H9 (cell line): ENCODE measurements at places on chromosomes 2 and 18.
A peak's percentile ranks its signal among the peaks of the same experiment; 100 is the strongest.

DNA sequence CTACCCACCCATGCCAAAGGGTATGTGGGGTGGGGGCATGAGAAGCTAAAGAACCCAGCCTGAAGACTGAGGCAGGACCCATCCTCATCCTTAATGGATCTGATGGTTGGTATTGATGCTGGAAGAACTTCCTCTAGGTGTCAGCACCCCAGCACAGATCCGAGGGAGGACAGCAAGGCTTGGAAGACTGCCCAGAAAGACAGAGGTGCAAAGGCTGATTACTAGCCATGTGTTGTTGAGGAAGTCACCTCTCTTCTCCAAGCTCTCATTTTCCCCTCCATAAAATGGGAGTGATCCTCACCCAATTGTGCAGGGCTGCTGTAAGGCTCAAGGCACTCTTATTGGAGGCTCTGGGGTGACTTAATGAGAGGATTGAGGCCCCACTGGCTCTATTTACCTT, 256.5 kb downstream of the CELF4 start:
- DNase-seq = no peak

- no peak for DNase-seq
These were observed 45.3 kb downstream of the FRZB start for GRCh38 chr2:182821182-182821581.

DNA sequence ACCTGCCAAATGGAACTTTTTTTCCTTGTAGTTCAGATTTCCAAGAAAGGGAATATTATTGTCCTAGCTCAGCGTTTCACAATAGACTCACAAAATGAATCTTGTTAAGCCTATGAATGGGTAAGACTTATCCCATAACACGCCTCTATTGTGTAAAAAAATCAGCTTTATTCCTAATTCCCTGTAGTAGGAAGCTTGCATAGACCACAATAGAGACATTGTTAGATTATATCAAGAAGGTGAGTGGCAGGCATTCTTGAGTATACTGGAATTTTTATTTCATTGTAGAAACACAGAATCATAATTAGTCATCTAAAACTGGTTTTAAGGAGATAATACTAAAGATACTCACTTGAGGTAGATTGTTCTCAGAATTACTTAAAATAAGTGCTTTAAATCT, 46.5 kb upstream of the SLC30A6 start:
- DNase-seq = no peak

DNA sequence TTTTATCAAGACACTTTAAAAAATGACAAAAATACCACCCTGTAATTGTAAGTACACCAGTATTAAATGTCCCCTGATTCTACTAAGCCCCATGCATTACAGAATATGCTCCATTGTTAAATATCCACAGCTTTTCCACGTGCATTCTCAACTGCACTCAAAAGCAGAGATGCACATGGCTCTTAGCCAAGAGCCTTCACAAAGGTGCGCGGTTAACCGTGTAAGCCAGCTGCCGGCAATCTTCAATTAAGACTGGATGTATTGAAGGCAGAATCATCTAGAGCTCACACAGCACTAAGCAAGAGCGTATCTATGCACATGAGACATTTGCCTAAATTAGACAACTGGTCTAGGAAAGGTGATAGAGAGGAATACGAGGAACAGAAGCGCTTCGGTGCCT, 278.3 kb downstream of the NAPG start:
- no peak for DNase-seq

DNA sequence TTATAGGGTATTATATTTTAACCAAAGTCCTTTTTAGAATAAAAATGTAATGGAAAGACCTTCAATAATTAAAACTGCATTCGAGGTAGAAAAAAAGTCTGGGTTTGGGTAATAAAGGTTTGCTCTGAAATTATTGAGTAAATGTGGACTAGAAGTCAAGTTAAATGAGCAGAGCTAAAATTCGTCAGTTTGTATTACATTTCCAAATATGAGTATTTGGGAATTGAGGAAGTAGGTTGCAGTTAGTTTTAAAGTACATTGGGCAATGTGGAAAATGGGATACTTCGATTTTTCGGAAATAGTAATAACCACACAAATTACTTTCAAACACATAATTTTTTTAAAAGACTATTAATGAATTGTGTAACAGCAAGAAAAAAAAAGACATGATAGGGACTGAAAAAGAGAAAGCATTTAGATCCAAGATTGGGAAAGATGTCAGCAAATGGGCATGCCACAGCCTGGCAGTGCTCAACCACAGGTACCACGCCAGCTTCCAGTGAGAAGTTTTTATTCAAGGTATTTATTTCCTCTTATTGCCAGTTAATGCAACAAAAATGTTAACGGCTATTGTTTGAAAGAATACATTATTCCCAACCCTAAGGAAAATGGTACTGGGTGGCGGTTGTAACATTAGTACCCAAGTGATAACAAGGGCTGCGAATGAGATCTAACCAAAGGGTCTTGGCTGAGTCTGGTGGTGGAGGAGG, 50.0 kb downstream of the TTC39C start:
- DNase-seq = no peak

GRCh38 chr2:228938629-228939028, 332.5 kb downstream of the PID1 start:
- no peak for DNase-seq

DNA sequence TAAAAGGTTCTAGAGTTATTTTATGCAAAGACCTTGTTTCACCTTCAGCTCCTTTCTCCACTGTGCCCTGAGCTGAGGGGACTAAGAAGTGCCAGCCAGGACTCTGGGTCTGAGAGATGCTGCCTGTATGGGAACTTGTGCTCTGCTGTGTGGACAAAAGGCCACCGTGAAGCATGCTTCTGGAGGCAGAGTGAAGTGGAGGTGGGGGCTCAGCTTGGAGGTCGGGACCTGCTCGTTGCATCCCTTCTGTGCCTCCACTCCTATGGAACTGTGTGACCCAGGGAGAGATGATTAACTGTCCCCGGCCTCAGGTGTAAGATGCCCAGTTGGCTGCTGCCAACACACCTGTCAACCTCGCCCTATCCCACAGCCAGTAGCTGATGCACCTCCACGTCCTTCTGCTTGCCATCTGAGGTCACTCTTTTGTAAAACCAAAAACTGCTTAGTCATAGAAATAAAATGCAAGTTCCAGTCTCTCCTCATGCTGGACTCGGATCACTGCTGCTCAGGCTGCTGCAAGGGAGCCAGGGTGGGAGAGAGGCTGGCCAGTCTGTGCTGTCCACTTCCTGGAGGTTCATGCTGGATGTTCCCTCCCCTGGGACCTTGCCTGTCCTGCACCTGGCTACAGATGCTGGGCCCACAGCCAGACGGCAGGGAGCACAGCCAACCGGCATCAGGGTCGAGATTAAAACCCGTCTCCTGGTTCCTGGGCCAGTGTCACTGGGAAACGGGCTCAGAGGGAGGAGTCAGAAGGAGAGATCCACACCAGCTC, 113.2 kb downstream of the ACKR3 start:
- no peak for DNase-seq

- DNase-seq = peak; percentile 72
These were observed 190.1 kb downstream of the KLHL29 start for GRCh38 chr2:23574919-23575654.

GRCh38 chr2:113054066-113054465, 1.4 kb upstream of the IL36B start:
- DNase-seq = no peak

DNA sequence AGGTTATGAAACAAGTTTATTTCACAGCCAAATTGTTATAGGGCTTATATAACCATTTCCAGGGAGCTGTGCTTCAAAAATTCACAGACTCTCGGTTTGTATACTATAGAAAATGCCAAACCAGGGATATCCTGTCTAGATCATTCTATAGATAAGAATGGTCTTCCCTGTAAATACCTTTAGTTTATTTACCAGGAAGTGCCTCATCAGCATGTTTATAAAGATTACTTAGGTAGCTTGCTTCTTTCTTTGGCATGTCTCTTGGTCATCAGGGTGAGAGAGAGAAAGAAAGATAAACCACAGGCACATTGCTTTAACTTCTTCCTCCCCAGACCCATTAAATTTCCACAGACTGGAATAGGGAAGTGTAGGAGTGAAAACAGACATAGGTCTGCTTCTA, 439.4 kb downstream of the SPAG16 start:
- no peak for DNase-seq

- no peak for DNase-seq
These were observed 290 bp downstream of the PSMG2 start for GRCh38 chr18:12703096-12703567.

DNA sequence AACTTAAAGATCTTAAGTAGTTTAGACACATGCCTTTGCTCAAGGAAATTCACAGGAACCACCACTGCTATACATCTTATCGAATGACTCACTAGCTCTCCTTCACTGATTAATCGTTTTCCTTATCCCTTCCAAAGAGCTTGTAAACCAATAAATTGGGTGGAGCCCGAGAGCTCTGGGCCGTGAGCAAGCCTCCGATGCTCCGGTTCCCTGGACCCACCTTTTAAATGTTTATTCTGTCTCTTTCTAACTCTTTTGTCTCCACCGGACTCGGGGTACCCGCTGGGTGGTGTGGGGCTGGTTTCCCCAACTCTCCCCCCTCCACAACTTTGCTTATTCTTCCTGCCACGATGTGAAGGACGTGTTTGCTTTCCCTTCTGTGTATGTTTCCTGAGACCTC, 292.9 kb upstream of the TMEFF2 start:
- no peak for DNase-seq

DNA sequence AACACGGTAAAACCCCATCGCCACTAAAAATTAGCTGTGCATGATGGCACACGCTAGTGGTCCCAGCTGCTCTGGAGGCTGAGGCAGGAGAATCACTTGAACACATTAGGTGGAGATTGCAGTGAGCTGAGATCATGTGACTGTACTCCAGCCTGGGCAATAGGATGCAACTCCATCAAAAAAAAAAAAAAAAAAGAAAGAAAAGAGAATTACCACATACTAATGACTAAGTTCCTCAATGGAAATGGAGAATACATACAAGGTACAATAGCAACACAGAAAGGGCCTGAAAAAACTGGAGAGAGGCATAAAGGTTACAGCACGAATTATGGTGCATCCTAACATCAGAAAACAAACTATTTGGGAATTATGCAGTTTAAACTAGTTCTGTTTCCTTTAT, 81.3 kb downstream of the CDH2 start:
- DNase-seq = no peak

- DNase-seq = no peak
These were observed 17.1 kb downstream of the MXD1 start for GRCh38 chr2:69931832-69932595.

- no peak for DNase-seq
These were observed 22.4 kb downstream of the USP40 start for GRCh38 chr2:233544200-233544610.

DNA sequence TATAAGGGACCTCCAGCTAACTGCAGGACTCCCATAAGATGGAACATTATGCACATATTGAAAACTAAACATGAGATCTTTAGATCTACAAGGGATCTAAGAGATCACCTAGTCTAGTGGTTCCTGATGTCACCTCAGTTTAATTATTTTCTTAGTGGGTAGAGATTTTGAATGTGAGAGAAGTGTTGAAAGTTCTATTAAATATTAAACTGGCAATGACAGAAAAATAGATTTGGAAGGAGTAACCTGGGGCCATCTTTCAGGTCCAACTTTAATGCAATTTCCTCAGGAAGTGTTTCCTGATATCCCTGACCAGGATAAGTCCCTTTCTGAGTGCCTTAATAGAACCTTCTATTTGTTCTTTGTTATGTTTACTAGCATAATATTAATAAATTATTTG, 29.1 kb upstream of the CPS1 start:
- DNase-seq = no peak

DNA sequence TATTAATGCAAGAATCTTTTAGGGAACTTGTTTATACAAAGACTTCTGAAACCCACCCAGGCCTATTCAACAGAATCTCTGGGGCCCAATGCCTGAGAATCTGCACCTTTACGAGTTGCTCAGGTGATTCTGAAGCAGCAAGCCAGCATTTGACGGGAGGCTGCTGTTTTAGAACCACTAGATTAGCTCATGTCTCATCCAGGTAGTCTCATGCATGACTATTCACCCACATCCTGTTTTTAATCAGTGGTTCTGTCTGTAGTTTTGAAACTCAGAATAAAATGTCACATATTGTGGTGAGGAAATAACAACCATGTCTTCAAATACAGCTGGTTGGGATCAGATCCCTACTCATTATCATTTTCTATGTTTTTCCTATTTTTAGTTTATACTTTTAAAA, 39.5 kb downstream of the CYTIP start:
- no peak for DNase-seq

- DNase-seq = no peak
These were observed 79.0 kb downstream of the COLEC12 start for GRCh38 chr18:421247-422155.

DNA sequence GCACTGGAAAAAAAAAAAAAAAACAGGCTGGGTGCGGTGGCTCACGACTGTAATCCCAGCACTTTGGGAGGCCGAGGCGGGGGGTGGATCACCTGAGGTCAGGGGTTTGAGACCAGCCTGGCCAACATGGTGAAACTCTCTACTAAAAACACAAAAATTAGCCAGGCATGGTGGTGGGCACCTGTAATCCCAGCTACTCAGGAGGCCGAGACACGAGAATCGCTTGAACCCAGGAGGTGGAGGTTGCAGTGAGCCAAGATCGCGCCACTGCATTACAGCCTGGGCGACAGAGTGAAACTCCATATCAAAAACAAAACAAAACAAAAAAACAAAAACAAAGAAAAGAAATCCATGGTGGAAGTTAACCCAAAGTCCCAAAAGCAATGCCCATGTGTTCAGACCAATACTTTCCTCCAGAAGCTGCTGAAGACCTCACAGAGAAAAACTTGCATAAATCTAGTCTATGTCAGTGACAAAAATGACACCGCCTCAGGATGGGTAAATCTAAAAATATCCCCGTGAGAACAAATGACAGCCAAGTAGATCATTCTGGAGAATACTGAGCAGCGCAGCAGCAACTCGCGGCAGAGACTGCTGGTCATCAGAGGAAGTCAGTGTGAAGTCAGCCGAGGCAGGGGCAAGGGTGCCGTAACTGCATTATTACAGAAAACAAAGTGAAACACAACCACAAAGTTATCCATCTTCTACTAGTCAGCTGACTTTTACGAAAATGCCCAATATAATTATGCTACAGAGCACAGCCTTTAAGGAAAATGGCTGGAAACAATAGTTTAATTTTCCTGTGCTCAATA, 41.0 kb downstream of the LPIN2 start:
- no peak for DNase-seq

DNA sequence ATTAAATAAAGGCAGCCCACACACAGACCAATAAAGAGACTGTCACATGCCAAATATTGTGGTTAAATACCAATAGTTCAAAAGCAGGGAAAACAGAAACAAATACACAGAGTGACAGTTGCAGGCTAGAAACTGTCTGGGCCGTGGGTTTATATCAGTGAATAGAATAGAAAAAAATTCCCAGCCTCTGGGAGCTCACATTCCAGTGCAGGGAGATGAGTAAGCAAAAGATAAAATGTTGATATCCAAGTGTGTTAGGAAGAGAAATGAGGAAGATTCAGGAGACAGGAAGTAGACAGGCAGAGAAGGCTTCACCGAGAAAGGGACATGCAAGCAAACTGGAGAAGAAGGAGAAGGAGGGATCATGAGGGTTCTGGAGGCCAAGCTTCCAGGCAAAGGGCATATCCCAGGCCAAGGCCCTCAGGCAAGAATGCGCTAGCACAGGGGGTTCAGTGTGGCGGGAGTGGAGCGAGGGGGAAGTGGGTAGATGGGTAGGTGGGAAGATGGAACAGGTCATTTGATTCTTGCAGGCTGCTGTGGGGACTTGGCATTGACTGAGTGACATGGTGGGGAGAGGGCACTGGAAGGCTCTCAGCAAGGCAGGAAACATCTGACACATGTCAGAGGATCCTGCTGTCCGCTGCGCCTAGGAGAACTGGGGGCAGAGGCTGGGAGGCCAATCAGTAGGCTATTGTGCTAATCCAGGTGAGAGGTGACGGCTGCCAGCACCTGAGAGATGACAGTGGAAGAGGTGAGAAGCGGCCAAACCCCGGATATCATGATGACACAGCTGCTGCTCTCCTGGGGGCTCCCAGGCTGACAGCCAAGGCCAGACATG, 89.2 kb downstream of the ZBTB7C start:
- no peak for DNase-seq
